ENCODE measurements at places on chromosomes 13 and 19.

GRCh38 chr19:50896591-50897190 is 14.5 kb downstream of the KLK4 start:
- DNase-seq, result no peak

DNA sequence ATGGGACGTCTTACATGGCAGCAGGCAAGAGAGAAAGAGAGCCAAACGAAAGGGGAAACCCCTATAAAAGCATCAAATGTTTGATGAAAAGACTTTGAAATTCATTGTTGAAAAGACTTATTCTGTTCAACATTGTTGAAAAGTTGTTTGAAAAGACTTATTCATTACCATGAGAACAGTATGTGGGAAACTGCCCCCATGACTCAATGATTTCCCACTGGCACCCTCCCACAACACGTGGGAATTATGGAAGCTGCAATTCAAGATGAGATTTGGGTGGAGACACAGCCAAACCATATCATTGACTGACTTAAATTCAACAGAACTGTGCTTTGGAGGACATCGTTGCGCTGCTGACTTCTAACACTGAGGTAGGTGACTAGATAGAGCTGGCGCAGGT is 48.0 kb upstream of the RCBTB2 start:
- DNase-seq, result no peak

GRCh38 chr19:4456843-4457653 is 546 bp downstream of the UBXN6 start:
- DNase-seq, result peak; percentile 73

DNA sequence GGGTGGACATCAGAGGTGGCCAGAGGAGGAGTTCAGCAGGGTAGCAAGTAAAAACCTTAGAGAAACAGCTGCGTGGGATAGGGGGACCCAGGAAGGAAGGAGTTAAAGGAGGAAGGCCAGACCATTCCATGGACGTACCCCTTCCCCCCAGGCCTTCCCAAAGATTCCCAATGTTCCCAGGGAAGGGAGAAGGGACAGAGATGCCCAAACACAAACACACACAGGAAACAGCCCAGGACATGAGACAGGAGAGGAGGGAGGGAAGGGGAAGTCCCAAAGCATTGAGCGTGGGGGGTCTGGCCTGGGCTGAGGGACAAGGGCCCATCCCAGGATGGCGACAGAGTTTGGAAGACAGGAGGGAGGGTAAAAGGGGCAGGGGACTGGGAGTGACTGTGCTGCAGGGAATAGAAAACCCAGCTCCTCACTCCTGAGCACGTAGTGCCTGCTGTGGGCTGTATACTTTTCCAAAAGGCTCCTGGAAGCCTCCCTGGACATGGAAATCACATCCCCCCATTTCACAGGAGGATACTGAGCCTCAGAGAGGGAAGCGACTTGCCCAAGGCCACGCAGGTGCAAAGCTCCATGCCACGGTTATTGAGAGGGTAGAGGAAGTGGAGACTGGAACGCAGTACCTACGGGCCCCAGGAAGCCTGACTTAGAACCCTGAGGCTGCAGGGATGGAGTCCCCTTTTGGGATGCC is 1.1 kb downstream of the SYDE1 start:
- no peak for DNase-seq

GRCh38 chr13:45886466-45886865 is 34.9 kb upstream of the SIAH3 start:
- no peak for DNase-seq

GRCh38 chr13:43663474-43664090 is 123.2 kb downstream of the ENOX1 start:
- no peak for DNase-seq
